CD4-positive, alpha-beta T cell treated with Interleukin-17A for 1 hour (primary cell): ENCODE measurements at places on chromosomes 12 and 14.
A peak's percentile ranks its signal among the peaks of the same experiment; 100 is the strongest.

DNA sequence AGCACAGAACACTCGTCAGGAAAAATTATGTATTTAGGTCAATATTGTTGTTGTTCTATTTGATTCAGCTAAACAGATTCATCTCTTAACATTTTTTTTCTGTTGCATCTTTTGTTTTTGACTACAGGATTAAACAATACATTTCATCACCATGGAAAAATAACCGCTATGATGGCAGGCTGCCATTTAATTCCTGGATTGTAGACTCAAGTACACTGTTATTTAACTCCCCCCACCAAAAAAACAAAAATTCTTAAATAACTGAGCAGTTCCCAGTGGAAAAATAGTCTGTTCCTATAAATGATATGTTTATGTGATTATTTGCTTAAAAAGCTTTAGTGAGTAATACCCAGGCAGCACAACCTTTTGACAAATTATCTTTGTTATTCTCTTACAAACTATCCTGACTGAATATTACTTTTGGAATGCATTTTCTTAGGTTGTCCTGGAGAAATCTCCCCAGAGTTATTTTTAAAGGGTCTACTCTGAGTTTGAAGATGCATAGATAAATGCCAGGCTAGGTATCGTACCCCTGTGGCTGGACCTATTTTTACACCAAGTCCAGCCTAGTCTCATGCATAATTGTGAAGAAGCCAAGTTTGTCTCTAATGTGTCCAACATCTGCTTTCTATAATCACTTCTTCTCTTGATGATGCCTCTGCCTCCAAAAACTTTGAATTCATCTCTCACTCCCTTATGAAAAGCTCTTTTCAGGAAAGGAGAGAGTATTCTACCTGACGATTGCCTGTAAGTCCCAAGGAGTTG, 3.7 kb downstream of the KERA start:
- DNase-seq, result no peak

GRCh38 chr12:64937452-64937851, 113.0 kb downstream of the TBC1D30 start:
- no peak for DNase-seq

GRCh38 chr12:93115198-93115601, 186.1 kb upstream of the EEA1 start:
- no peak for DNase-seq

- DNase-seq, result no peak
Observed at GRCh38 chr12:124184456-124184855, 110.4 kb upstream of the RFLNA start.

- DNase-seq, result no peak
Observed at GRCh38 chr12:97151481-97151880, 244.4 kb downstream of the NEDD1 start.

- DNase-seq, result peak; percentile 77
Observed at GRCh38 chr14:64891839-64892375, 12.2 kb upstream of the SPTB start.

DNA sequence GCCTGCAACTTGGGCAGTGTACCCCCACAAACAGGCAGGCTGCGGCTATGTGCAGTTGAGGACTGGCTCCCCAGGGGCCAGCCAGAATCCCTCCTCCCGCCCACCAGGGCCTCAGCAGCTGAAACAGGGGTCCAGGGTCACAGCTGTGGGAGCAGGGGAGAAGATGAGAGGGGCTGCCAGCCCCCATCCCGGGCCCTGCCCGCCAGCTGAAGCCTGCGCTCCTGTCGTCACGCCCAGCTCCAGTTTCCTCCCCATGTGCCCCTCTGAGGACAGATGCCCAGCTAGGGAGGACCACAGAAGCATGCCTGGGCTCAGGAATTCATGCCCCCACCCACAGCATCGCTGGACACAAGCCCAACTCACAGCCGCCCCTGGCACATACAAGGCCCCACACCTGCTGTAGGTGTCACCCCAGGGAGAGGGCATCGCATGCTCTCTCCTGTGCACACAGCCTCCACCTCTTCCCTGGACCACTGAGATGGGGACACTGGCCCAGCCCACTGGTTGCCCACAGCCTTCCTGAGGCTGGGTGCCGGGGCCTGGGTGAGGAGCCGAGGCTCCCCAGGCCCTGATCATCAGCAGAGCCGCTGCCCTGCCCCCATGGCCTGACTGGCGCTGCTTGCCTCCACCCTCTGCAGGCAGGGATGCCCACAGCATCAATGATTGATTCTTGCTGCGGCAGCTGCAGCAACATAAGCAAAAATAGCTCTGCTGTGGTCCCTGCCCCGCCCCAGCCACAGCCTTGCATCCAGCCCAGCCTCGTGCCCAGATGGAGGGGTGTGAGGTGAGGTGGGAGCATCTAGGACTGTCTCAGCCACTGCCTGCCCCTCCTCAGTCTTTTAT, 3.7 kb upstream of the CLBA1 start:
- DNase-seq, result no peak

DNA sequence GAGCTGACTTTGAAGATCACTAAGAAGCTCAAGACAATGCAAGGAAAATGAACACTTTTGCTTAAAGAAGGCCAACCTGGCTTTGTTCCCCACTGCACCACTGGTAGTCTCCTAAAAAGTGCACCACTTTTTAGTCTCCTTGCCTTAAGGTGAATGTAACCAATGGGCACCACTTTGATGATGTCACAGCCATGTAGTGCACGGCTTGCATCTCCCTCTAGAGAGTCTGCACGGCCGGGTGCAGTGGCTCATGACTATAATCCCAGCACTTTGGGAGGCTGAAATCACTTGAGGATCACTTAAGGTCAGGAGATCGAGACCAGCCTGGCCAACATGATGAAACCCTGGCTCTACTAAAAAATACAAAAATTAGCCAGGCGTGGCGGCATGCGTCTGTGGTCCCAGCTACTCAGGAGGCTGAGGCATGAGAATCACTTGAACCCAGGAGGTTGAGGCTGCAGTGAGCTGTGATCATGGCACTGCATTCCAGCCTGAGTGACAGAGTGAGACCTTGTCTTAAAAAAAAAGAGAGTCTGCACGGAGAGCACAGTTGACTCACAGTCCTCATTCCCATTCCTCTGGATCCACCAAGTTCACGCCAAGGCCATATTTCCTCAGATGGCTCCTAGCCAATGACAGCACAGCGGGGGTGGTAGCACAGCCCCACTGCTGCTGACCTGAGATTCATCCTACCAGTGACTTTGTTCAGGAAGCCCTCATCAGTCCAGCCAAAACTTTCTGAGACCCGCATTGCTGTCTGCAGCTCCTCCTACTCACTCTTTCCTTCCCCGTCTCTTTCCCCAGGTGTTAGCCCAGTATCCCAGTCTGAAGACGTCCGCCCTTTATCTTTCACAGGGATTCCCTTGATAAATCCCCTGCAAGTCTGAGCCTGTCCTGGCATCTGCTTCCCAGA, 16.5 kb upstream of the IFT81 start:
- no peak for DNase-seq

DNA sequence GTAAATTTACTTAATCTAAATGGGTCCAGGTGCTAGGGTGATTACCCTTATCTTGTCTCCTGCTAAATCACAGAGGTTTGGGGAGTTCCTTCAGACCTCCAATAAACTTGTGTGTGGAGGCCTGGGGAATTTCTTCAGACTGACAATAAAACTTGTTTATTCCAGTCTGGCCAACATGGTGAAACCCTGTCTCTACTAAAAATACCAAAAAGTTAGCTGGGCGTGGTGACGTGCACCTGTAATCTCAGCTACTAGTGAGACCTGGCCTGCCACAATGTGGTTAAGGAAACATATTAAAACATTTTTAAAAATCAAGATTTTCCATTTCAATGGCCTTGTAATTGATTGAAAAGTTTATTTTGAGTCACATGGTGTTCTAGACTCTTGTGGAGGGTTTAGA, 126.9 kb upstream of the FGD4 start:
- no peak for DNase-seq

- DNase-seq, result no peak
Observed at GRCh38 chr14:57480051-57480450, 13.6 kb downstream of the CCDC198 start.

DNA sequence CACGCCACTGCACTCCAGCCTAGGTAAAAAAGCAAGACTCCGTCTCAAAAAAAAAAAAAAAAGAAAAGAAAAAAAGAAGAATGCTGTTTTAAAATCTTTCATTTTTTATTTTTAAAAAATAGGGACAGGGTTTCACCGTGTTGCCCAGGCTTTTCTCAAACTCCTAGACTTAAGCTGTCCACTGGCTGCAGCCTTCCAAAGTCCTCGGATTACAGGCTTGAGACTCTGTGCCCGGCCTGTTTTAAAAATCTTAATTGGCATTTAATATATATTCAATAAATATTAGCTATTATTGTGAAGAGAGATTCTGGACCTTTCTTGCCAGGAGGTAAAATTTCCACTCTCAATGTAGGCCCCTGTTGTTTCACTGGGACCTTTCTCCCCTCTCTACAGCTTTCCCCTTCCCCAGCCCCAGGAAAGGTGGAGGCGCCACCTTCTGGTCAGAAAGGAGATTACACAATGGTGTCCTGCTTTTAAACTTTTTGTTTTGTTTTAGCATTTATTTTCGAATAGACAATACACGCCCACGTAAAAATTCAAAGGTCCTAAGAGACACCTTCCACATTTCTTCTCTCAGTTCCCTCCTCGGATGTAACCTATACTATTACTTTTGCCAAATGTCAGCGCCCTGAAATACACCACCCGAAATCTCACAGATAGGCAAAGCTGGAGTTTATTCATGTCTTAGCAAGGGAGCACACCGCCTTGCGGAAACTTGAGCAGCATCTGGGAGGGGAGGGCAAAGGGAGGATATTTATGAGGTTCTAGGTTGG, 23.8 kb upstream of the PHC1 start:
- peak; percentile 72 for DNase-seq

DNA sequence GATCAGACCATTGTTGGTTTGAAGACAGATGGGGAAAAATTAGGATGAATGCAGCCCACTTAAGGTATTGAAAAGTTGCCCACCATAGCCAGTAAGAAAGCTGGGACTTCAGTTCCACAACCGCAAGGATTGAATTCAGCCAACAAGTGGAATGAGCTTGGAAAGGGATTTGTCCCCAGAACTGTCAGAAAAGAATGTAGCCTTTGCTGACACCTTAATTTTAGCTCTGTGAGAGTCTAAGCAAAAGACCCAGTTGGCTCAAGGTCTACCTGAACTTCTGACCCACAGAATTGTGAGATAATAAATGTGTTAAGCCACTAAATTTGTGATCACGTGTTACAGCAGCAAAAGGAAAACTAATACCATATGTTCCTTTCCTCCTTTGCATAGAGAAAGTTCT, 29.4 kb downstream of the PPFIA2 start:
- DNase-seq, result no peak

- DNase-seq, result no peak
Observed at GRCh38 chr14:99363616-99364290, 91.8 kb upstream of the BCL11B start.

DNA sequence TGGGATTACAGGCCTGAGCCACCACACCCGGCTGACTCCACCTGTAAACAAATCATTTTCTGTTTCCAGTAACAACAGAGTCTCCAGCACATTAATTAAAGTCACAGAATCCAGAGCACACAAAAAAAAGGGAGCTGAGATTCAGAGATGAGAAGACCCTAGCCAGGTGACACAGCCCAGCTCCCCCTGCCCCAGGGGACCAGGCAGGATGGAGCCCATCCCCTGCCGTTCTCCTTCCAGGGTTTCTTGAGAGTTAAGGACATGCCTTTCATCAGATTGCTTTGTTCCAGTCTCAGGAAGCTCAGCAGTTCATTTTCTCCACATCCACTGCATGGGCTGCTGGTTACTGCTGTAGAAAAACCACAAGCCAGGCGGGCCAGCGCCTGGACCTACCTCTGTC, 81.2 kb downstream of the RIMBP2 start:
- DNase-seq, result no peak

DNA sequence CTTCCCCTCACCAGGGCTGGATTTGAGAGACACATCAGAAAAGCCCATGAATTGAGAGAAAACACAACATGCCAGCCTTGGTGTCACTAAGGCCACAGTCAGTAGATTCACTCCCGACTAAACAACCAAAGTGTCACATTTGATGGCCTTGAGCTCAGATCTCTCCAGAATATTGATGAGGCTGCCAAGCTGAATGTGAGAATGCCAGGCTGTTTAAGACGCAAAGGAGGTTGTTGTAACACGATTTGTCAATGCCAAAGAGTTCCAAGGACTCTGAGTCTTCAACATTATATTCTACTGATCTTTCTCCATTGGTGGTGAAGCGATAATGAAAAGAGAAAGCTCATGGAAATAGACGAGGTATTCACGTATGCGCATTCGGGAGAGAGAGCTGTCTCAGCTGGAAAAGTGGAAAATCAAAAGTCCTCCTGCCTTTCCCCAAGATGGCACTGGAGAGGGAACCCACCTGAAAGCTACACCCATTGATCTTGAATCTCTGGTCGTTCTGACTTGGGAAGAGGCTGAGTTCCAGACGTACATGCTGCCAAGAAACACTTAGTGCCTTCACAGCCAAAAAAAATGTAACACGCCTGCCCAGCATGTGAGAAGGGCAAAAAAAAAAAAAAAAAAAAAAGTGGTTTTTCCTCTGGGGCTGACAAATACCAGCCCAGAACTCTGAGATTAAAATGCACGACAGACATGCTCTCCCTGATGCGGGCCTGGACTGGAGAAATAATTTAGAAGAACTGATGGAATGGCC, 1159.6 kb downstream of the VRK1 start:
- DNase-seq, result no peak
